Endothelial cell of umbilical vein (primary cell): ENCODE measurements at places on chromosomes 2 and 18.

- H3K4me1 ChIP-seq = no peaks in the 10 kb centered on the region
- no peak for DNase-seq
- no peaks in the 10 kb centered on the region for H3K27me3 ChIP-seq
- no peak overlapping the region for H3K27ac ChIP-seq
These were observed 76.8 kb downstream of the ZNF407 start for GRCh38 chr18:74674487-74674886.

DNA sequence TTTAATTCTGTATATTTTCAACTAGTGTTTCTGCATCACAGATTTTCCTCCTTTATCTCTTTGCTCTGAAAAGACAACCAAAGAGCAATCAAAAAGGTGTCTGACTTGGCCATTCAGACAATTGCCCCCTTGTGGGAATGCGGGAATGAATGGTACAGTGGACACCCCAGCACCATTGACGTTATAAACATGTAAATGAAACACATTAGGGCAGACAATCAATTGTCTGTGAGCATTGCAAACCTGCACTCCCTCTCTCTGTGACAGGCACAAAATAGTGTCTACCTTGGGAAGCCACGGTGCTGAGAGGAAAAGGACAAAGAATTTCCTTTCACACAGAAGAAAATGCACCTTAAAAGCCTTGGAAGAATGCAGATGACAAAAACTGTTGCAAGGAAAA, 8.0 kb downstream of the ZEB2 start:
- no peaks in the 10 kb centered on the region for H3K27me3 ChIP-seq
- no peaks in the 10 kb centered on the region for H3K36me3 ChIP-seq
- H3K27ac ChIP-seq = no peak overlapping the region
- H3K4me1 ChIP-seq = peaks cover 48% of the 10 kb centered on the region

GRCh38 chr2:85743304-85743978, 10.3 kb upstream of the ATOH8 start:
- DNase-seq = peak; percentile 55
- H3K36me3 ChIP-seq = no peaks in the 10 kb centered on the region

DNA sequence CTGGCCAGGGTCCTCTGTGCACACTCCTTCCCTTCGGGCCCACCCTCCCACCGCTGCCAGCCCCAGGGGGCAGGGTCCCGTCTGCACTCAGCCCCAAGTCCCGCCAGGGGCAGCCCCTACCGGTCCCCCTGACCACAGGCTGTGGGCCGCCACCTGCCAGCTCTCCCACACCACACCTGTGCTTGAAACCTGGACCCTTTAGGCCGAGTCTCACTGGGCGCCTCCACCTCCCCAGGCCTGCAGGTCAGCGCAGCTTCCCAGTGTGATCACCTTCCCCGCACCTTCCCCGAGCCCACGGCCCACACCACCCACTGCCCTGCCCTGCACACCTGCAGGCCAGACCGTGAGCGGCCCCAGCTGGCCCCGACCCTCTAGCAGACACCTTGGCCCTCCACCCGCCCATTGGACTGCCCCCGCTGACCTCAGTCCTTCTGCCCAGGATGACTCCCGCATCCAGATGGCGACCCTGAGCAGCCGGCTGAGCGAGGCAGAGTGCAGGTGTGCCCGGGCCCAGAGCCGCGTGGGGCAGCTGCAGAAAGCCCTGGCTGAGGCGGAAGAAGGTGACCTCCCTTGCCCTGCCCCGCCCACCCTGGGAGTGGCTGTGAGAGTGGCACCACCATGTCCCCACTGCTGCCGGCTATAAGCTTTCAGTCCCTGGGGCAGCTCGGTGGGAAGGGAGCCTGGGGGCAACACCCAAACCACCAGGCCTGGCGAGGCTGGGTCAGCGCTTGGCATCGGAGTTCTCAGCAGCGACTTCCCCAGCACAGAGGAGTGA, 31.3 kb upstream of the SNED1 start:
- H3K4me1 ChIP-seq = no peaks in the 10 kb centered on the region
- no peak overlapping the region for H3K4me3 ChIP-seq
- H3K27me3 ChIP-seq = no peaks in the 10 kb centered on the region
